CD4-positive, alpha-beta T cell treated with Interleukin-10 for 1 hour (primary cell): ENCODE measurements at places on chromosomes 12 and 14.

DNA sequence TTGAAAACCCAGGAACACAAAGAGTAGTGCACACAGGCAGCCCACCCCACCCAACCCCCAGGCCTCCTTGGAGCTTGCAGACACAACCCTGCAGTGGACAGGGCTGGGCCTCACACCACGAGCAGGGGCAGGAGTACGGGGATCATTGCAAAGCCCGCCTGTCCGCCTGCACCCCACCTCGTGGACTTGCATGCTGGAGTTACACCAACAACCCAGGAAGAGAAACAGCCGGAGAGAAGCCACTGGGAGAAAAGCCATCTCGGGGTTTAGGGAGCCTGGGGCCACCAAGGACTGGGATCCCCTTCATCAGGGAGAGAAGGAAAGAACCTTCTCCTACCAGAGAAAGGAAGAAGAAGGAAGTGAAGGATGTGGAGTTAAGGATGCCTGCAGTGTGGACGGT lies 8.2 kb downstream of the KRT84 start:
- no peak for DNase-seq

GRCh38 chr12:105864901-105865300 lies 273.9 kb downstream of the NUAK1 start:
- no peak for DNase-seq

DNA sequence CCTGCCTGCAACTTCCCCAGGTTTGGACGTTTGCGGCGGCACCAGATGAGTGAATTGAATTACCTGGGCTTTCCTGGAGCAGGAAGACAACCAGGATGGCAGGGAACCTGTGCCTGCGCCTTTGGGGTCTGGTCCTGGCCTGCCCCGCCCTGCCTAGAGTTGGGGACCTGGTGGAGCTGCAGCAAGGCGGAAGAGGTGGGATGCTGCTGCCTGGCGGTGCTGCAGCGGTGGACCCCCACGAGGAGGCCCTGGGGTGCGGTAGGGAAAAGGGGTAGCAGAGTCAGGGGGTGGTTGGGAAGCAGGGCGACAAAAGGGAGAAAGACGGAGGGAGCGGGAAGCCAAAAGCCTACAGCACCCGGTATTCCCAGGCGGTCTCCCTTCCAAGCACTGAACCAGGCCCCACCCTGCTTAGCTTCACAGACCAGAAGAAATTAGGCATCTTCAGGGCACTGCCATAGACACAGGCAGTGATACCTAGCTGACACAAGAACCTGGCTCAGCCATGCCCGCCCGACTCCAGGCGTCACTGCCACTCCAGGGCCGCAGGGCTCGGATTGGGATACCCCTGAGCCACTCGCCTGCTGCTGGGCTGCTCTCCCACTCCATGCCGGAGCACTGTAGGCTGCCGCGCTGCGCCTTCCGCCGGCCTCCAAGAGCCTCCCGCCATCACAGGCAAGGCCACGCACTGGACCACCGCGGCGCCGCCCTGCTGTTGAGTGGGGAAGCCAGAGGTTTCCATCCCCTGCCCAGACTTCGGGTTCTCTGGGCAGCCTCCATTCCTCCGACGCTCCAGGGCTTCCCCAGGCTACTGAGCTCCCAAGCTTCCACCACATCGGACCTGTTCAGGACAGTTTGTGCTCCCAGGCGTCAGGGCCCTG lies 155.2 kb upstream of the ALG10B start:
- DNase-seq: no peak

GRCh38 chr12:128047266-128048060 lies 219.5 kb upstream of the TMEM132C start:
- DNase-seq: no peak

DNA sequence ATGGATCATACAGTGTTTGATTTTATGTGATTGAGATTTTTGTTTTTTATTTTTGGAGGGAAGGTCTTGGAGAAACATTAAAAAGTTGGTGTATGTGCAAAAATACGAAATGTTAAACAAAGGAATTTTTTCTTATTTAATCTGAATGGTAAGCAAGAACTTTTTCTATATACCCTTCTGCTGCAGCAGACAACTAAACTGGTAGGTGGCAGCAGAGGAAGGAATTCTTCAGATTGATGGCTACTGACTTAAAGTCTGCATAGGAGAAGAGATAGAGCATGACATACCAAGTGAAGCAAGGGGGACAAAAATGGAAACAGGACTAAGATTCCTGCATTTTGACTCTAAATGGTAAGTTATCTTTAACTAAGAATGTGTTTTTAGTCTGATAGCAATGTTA lies 42.0 kb upstream of the A2ML1 start:
- peak; percentile 2 for DNase-seq

DNA sequence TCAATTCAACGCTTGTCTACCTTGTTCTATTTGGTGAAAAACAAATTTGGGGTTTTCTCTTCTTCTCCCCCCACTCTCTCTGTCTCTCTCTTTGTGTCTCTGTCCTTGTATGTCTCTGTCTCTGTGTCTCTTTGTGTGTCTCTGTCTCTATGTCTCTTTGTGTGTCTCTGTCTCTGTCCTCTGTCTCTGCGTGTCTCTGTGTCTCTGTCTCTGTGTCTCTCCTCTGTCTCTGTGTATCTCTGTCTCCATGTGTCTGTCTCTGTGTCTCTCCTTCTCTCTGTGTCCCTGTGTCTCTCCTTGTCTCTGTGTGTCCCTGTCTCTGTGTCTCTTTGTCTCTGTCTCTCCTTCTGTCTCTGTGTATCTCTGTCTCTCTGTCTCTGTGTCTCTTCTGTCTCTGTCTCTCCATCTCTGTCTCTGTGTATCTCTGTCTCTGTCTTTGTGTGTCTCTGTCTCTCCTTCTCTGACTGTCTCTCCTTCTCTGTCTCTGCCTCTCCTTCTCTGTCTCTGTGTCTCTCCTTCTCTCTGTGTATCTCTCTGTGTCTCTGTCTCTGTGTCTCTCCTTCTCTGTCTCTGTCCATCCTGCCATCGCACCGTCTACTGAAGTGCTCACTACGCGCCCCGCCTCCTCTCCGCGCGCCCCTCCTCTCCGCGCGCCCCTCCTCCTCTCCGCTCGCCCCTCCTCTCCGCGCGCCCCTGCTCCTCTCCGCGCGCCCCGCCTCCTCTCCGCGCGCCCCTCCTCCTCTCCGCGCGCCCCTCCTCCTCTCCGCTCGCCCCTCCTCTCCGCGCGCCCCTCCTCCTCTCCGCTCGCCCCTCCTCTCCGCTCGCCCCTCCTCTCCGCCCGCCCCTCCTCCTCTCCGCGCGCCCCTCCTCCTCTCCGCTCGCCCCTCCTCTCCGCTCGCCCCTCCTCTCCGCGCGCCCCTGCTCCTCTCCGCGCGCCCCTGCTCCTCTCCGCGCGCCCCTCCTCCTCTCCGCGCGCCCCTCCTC lies 12.8 kb downstream of the LRCOL1 start:
- peak; percentile 64 for DNase-seq

GRCh38 chr12:6234214-6234613 lies 34.0 kb downstream of the CD9 start:
- DNase-seq: no peak

DNA sequence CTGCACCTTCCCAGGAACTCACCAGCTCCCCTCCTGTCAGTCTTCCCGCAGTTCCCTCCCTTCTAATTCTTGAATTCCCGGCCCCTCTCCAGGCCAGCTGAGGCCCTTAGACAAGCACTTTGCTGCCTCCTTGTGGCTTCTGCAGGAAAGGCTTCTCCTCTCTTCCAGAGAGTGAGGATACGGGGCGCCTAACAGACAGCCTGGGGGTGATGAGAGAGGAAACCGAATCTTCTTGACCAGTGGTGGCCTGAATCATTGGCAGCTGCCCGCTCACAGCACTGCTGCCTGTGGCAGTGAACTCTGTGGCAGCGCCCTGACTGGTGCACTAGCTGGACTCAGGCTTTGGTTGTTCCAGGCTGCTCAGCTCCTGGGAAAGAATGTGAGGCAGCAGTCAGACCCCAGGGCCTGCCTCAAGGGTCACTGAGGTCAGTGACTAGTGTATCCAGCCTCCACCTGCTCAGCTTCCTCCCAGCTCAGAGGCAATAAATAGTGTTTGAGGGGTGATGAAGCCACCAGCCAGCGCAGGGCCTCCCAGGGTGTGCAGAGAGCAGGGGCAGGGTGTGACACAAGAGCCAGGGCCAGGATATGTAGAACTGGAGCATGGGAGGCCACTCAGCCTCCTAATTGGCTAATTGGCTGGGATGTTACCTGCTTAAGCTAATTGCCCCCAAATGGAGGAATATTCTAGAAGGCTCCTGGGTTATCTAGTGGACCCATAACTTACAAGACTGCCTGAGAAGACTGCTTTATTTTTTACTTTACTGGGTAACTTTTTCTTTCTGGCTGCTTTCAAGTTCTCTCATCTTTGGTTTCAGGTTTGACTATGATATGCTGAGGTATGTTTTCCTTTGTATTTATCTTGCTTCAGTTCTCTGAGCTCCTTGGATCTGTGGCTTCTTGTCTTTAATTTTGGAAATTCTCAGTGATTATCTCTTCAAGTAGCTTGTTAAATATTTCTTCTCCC lies 12.9 kb upstream of the MCRS1 start:
- peak; percentile 58 for DNase-seq

DNA sequence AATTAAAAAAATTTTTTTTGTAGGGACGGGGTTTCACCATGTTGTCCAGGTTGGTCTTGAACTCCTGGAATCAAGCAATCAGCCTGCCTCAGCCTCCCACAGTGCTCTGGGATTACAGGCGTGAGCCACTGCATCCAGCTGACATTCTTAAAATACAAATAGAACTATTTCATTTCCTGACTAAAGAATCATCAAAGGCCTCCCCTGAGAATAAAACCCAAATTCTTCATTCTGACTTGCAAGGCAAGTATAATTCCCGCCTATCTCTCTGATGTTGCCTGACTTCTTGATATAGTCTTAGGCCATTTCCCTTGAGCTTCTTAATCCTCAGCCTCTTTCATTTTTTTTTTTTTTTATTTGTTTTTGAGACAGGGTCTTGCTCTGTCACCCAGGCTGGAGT lies 4.4 kb upstream of the BICD1 start:
- no peak for DNase-seq
